ENCODE measurements at places on chromosomes 7 and 10. TPM values are rescaled to one million over a fixed set of nuclear protein-coding genes. Genes with fewer than 3 reads are reported as not detected.

DNA sequence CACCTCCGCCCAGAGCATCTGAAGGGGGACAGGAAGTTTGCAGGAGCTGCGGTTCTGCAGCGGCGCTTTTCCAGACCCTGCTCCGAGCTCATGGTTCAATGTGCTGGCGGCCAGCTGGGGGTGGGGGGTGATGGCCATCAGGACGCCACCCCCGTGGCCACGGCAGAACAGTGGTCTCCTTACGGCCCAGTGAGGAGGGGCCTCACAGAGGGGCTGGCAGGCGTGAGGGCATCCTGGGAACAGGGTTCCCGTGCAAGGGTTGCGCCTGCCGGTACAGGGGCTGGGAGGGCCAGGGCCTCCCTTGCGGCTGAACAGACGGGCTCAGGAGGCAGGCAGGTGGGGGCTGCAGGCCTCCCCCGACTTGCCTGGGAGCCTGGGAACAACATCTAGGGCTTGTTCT lies 39.0 kb upstream of the GNA12 start:
- DNase-seq, result no peak

GRCh38 chr7:142384493-142384922 lies 126.7 kb upstream of the PRSS58 start:
- peak; percentile 23 for DNase-seq

GRCh38 chr7:11810043-11810625 lies 21.9 kb downstream of the THSD7A start:
- no peak for DNase-seq

CALML5 gene
- total RNA-seq, result not detected

NEURL1 gene
- 1.5 TPM for total RNA-seq

- no peak for DNase-seq
These were observed 133.2 kb downstream of the CUX1 start for GRCh38 chr7:101950450-101951119.

- DNase-seq, result no peak
These were observed 662 bp downstream of the NRCAM start for GRCh38 chr7:108455551-108455997.

GRCh38 chr10:80537736-80538480 lies at the start of gene SH2D4B:
TSS of gene SH2D4B (plus strand) at chr10:80537902. CDS start at chr10:80538332, 430 bp downstream.
- DNase-seq, result no peak

KLF14 gene
- total RNA-seq, result not detected

Measured in activated T-cell treated with anti-CD3 and anti-CD28 coated beads, Interleukin-2, amount 50 U/mL, for 4 hours (primary cell).